ENCODE measurements at places on chromosomes 1 and 21.

DNA sequence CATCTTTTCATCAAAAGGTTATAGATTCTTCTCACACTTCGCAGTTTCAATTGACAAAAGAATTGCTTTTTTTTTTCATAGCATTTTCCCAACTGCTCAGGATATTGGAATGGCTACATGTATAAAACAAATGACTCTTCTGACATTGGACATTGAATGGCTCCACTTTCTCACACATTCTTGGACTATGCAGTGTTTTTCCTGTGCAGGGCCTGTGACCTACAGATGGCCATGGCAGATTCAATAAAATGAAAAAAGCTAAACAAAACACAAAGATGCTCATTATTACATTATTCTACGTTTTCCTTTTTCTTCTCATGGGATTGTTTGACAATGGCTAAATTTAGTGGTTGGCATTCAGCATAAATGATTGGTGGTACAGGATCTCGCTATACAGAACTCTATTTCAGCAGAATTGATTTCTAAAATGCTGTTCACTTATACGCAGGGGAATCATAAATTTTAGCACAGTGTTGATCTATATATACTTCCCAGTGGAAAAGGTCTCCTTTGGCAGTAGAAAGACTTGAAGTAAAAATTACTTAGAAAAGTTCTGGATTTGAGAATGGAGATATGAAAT lies 115.6 kb upstream of the ADAMTS5 start:
- no peak for DNase-seq

DNA sequence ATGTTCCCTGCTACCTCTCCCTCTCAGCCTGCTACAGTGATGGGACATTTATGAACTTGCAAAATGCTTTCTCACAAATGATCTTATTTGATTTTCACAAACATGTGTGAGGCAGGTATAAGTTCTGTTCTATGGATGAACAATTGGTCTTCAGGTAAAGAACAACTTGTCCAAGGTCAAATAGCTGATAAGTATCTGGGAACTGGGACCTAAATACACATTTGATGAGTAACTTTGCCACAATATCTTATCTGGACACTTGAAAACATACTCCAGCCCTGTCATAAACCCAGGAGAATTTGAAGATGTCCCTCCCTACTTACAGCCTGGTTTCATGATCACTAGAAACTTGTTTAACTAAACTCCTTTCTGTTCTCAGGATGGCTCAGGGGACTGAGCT lies 23.0 kb downstream of the LRRN2 start:
- DNase-seq, result no peak

DNA sequence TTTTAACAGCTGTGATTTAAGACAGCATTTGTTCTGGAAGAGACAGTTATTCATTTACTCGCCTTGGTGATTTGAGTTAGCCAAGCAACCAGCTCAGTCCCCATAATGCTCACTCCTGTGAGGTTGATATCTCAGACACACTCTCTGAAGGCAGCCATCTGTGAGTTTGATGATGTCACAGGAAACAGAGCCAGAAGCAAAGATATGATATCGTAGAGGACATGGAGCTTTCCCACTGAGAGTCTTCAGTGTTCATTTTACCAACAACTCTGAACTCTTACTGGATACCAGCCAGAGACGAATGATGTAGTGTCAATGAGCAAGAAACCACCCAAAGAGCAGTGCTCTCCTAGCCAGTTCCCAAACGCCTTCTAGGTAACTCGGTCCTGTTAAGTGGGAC lies 219.4 kb downstream of the SLC35F3 start:
- DNase-seq, result no peak

- peak; percentile 20 for DNase-seq
These were observed 22.0 kb upstream of the BCAR3 start for GRCh38 chr1:93703643-93704042.

DNA sequence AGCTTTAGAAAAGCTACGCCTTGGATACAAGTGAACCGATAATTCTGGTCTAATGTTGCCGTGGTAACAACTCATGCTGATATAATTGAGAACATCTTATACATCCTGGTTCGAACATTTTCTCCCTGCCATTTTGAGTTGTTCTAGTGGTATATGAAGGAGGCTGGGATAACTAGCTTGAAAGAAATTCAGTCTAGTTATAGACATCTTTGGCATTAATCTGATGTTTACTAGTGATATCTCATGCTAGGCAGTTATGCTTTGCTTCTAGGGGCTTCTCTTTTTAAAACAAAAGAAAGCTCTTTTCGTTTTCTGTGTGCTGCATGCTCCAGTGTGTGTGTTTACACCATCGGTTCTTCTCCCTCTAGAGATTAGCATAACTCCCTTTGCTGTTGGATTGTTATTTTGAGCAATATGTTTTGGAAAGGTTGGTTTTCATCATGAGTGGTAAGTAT lies 20.5 kb downstream of the PRKACB start:
- DNase-seq, result no peak

DNA sequence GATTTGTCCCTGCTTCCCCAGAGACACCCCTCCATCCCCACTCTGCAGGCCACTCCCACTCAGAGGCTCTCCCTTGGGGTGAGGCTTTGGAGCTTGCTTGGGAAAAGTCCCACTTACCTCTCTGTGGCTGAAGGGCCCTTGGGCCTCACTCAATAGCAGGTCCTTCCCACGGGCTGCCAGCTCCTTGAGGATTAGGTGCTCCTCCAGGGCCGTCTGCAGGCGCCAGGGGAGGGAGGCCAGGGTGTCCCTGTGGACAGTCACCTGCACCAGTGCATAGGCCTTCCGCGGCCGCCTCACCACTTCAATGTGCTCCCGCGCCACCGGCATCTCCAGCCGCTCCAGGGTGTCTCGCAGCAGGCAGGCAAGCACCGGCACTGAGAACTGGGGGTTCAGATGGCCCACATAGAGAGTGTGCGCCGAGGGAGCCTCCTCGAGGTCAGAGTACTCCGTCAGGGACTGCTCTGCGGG lies 1.4 kb downstream of the SLFNL1 start:
- no peak for DNase-seq

DNA sequence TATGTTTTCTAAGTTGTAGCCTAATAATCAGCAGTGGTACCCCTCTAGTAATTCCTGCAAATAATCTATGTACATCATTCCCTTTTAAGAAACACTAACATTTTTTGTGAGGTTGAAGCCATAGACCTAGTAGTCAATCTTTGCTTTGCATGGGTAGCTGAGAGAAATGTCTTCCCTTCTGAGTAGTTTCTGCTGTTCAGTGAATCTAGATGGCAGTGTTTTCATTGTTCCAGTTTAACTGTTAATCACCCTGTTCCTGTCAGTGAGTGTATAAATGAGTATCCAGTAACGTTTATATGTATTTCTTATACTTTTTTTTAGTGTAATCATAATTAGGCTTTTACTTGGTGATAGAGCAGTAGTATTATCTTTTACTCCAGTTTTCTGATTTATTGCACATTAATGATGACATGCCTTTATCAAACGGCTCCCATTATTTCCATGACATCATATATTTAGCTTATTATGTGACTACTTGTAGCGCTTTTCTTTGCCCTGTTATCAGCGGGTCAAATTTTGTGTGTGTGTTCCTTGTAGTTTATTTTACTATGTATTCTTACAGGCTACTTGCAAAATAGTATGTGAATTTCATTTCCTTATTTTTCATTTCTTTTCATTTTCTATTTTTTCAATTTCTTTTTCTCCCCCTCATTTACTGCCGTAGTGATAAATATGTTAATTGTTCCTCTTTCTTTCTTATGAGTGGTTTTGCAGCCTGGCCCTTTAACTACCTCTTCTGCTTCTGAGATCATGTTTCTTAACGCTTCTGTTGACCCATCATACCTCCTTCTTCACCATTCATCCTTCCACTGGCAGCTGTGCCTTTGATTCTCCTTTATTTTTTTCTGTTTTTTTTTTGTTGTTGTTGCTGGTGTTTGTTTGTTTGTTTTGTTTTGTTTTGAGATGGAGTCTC lies 18.8 kb downstream of the CEP350 start:
- no peak for DNase-seq

GRCh38 chr1:225735252-225736149 lies 42.1 kb upstream of the SRP9 start:
- peak; percentile 92 for DNase-seq

- peak; percentile 85 for DNase-seq
These were observed 32.4 kb upstream of the JUN start for GRCh38 chr1:58816072-58816746.

DNA sequence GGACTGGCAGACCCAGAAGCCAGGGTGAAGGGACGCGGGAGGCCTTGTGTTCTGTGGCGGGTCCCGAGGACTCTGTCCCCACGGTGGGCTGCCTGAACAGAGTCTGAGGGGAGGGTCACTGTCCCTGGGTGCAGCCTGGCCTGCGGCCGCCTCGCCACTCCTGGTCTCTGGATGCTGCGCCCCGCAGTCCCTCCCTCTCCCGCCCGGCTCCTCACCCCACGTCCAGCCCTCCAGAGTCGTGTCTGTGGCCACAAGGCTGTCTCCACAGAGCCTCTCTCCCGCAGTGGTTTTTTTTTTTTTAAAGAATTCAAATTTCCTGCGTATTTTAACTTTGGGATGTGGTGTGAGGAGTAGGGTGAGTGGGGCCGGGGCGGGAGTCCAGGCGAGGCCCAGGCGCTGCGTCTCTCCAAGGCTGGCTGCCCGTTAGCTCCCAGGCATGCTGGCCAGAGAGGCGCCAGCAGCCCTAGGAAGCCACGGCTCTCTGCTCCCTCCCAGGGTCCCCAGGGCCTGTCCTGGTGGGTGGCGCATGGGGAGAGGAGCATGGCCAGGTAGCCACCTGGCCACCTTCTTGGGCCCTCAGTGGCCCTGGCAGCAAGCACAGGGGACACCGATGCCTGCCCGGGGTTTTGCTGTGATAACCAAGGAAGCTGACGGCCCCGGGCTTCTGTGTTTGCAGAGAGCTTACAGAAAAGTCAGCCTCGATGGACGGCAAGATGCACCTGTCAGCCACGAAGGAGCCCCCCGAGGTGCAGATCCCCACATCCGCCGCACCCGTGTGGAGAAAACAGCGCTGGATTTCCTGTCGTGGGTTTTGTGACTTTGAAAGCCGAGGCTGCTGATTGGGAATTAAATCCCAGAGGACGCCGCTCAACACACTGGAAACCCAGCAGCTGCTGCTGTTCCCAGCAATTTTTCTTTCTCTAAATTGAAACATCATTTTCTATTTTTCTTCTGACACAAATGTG lies 72.8 kb downstream of the MORN1 start:
- no peak for DNase-seq

DNA sequence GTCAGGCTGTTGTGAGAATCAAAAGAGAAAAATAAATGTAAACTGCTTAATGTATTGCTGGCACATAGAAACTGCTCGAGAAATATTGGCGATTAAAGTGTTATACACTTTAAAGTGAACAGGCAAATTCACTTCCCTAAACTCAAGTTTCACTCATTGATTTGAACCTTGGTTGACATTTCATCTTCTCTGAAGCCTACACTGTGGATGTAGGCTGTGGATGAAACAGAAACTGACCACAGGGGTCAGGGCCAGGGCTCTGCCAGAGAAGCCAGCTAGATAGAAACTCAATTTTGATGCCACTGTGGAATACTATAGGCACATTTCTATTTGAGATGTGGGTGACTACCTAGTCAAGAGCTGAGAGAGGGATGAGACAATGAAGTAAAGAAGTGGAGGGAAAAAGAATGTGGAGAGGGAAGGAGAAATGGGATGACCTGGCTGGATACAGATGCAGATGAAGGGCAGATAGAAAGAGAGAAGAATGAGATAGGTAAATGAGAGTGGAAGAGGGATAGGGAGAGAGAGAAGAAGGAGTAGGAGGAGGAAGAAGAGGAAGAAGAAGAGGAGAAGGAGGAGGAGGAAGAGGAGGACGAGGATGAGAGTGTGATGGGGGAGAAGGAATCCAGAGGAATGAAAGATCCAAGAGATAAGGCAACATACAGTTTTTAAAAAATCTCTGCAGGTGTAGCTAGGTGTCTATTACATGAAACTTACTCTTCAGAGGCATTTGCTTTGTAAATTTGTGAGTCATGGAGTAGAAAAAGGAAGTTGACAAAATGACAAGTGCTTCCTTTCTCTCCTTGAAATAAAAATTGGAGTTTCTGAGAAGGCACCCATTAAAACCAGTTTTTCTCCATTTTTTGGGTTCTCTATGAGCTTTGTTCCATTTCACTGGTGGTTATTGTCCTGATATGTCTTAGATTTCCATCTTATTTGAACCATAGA lies 17.4 kb upstream of the CD1D start:
- DNase-seq, result no peak

DNA sequence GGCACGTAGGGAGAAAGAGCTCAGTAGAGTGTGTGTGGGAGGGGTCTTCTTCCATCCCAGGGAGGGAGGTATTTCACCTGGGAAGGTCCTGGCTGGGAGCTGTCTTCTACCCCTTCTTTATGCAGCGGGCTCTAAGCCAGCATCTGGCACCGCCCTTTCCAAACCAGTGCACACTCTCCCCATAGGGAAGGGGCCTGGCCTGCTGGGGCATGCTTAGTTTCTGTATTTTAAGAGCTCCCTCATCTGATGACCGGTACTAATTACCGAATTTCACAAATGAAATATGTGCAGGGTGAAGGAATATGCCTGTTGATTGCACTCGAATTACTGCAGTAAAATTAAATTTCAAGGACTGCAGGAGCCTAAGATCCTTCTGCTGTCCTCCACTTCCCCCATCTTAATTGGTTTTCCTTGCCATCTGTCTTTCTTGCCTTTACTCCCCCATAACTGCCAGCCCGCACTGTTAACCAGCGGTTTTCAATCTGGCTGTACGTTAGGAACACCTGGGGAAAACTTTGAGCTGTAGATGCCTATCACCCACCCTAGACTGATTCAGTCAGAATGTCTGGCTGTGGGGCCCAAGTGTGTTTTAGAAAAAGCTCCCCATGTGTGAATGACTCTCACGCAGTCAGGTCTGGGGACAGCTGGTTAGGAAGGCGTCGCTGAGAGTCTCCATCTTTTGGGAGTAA lies 20.1 kb downstream of the GALNT2 start:
- no peak for DNase-seq

- DNase-seq, result no peak
These were observed 4.2 kb downstream of the SIM2 start for GRCh38 chr21:36703123-36703522.

- DNase-seq, result no peak
These were observed 228.5 kb downstream of the LRRC40 start for GRCh38 chr1:69976896-69977295.

DNA sequence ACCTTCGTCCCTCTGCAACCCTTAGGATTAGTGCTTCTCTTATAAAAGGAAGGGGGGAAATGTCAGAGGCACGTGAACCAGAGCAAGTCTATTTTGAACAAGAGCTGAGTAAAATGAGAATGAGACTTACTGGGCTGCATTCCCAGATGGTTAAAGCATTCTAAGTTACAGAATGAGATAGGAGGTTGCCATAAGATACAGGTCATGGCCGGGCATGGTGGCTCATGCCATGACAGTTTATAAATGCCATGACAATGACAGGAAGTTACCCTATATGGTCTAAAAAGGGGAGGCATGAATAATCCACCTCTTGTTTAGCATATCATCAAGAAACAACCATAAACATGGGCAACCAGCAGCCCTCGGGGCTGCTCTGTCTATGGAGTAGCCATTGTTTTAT lies 2.5 kb upstream of the AQP10 start:
- no peak for DNase-seq

DNA sequence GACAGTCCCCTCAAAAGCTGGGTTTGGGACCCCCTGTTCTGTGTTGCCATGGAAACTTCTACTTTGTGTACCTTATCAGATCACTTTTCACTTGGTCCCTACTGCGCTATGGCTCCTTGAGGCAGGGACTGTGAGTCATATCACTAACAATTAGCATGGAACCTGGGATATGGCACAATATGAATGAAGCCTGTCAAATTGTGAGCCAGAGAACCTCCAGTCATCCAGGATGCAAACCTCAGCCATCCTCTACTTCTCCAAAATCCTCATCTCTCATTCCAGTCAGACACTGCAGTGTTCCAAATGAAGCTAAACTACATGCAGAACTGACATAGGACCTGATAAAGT lies 11.2 kb upstream of the CAPZB start:
- no peak for DNase-seq

Data from lower leg skin (tissue), 4 donors.